ENCODE measurements at places on chromosomes 16 and 17.

- no peak for DNase-seq
Measured at GRCh38 chr16:84611041-84611440, 6.8 kb downstream of the COTL1 start.

GRCh38 chr16:48533931-48534330 lies 76.0 kb downstream of the N4BP1 start:
- DNase-seq, result no peak

DNA sequence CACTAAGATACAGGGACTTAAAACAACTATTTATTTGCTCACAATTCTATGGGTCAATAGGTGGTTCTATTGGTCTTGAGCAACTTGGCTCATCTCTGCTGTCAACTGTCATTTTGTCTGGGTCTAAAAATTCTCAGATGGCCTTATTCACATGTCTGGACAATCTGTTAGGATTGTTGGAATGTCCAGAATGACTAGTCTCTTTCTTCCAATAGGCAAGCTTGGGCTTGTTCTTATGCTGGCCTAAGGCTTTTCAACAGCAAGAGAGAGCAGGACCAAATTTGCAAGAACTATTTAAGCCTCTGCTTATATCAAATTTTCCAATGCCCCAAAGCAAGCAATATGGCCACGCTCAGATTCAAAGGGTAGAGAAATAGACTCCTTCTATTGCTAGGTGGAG lies 240.9 kb downstream of the KIF2B start:
- no peak for DNase-seq

DNA sequence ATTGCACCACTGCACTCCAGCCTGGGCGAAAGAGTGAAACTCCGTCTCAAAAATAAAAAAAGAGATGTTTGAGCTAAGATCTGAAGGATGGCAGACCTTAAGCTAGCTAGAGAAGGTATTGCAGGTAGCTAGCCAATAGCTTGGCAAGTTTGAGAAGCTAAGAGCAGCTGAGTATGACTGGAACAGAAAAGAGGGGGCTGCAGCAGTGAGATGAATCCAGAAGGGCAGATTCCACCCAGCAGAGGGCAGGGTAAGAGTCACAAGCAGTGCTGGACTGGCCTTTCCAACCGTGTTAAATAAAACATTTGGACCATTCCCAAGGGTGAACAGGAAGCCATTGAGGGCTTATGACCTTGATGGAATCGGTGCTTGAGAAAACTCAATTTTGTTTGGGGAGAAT lies 5.7 kb upstream of the PHAF1 start:
- DNase-seq, result peak; percentile 73

GRCh38 chr17:28744104-28744971 lies 527 bp downstream of the TRAF4 start:
- DNase-seq, result peak; percentile 60

DNA sequence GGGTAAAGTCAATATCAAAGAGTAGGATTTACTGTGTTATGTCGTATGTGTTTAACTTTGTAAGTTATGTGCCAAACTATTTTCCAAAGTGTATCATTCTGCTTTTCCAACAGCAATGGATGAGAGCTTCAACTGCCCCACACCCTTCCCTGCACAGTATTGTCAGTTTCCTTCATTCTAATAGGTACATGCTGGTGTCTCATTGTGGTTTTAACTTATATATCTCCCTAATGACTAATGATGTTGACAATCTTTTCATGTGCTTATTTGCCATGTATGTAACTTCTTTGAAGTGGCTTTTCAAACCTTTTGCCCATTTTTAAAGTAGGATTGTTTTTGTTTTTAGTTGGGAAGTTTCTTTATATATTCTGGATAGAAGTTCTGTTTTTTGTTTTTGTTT lies 3.8 kb downstream of the DDX19B start:
- DNase-seq, result peak; percentile 29

- no peak for DNase-seq
Measured at GRCh38 chr17:79790805-79791734, 5.8 kb downstream of the CBX8 start.

DNA sequence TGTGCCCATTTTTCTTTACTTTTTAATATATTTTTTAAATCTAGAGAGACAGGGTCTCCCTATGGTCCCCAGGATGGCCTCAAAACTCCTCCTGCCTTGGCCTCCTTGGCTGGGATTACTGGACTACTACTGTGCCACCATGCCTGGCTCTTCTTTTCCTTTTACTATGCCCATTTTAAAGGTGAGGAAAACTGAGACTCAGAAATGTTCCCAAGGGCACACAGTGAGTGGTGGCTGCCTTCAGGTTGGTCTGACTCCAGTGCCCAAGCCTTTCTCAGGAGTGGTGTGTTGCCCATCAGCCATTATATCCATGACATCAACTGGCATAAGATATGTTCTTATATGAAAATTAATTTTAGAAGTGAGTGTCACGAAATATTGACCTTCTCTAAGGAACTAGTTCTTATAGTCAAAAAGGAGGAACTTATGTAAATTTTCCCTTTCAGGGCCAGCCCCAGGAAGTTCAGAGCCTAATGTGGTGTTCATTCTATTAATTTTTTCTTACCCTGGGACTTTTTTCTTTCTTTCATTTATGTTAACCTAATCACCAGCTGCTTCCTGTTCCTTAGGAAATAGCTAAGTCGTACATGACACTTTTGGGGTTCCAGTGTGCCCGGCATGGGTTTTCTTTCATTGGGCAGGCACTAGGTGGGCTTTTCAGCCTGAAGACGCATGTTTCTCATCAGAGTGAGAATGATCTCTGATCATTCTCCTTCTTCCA lies 17.9 kb upstream of the SPN start:
- DNase-seq, result no peak

- no peak for DNase-seq
Measured at GRCh38 chr16:59510008-59510424, 775.9 kb upstream of the GOT2 start.

- DNase-seq, result peak; percentile 69
Measured at GRCh38 chr17:78112518-78113471, 15.8 kb downstream of the TMC6 start.

DNA sequence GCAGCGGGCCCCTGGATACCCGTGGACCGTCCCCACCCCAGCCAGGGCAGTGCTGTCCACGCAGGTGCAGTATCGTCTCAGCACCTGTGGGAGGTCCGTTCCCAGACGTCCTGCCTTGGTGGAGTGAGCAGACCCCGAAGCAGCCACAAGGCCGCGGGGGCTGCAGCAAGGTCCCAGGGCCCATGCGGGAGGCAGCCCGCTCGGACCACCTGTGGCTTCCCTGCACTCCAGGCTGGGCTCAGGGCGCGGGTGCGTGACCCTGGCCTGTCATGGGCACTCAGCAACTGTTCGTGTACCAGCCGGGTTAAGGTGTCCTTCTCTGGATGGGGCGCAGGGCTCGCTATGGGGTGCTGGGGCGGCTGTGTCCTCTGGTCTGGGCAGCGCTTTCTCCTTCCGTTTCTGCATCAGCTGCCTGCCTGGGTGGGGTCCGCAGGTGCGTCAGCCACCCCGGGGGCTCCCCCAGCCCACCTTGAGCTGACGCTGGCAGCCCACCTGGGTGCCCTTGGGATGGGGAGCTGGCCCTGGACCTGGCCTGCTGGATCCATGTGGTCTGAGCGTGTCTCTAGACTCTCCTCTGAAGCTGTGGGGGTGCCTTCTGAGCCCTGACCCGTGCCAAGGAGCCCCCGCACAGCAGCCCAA lies 18.4 kb downstream of the BAHCC1 start:
- DNase-seq, result no peak

- DNase-seq, result peak; percentile 63
Measured at GRCh38 chr16:1770328-1771187, 785 bp downstream of the NME3 start.

- DNase-seq, result peak; percentile 24
Measured at GRCh38 chr16:57775661-57776469, 26.4 kb downstream of the KIFC3 start.

GRCh38 chr16:17446661-17447060 lies 24.1 kb downstream of the XYLT1 start:
- DNase-seq, result no peak

- DNase-seq, result no peak
Measured at GRCh38 chr16:78655331-78656113, 556.1 kb downstream of the WWOX start.
